ENCODE measurements at places on chromosomes 2 and 18.

- no peak for DNase-seq
These were observed 92.2 kb upstream of the SETBP1 start for GRCh38 chr18:44588508-44588907.

GRCh38 chr2:227474410-227474809, 2.5 kb downstream of the AGFG1 start:
- no peak for DNase-seq

DNA sequence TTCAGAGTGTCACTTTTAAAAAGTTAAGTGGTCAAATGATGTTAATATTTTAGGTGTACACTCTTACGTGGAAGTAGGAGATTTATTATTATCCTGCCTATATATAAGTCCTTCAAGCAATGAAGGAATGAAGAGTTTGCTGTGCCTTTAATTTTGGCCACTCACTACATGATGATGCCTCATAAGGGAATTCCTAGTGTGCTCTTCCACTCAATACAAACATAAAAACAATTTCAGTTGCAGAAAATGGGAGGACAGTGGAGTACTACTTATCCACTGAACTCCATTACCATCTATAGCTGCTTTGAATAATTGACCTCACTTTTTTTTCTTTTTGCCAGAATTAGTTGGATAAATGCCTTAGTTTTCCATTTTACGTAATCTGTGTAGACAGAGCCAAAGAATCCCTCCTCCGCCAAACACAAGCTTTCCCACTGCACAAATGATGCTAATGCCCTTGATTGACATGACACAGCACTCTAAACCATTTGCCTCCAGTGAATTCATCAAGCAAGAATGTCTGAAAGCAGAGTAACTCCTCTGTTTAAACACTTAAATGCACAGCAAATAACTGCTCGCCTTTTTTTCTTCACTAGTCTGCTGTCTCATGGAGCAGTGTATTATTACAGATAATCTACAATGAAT, 751.1 kb upstream of the FANCL start:
- DNase-seq = peak; percentile 7

GRCh38 chr2:226661789-226662545, 137.7 kb downstream of the IRS1 start:
- no peak for DNase-seq

GRCh38 chr2:133812826-133813617, 244.8 kb upstream of the NCKAP5 start:
- peak; percentile 10 for DNase-seq

DNA sequence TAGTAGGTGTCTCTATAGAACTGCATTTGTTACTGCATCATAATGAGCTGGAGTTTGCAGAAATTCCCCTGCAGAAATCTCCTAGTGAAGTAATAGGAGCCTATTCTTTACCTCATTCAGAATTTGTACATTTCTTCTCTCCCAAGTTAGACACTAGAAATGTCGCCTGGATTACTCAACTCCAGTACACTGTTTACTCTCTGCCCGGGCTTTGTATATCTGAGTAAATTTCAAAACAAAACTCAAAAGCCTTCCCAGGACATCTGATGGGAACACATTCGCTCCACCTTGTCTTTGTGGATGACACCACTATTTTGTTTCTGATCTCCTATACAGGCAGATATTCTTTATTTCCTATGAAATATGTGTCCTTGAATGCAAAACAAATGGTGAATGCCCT, 76.8 kb downstream of the POU3F3 start:
- DNase-seq = no peak

- DNase-seq = no peak
These were observed 63.7 kb upstream of the DNAJC10 start for GRCh38 chr2:182652326-182652725.

GRCh38 chr2:142965443-142965842, 88.0 kb downstream of the KYNU start:
- DNase-seq = no peak

DNA sequence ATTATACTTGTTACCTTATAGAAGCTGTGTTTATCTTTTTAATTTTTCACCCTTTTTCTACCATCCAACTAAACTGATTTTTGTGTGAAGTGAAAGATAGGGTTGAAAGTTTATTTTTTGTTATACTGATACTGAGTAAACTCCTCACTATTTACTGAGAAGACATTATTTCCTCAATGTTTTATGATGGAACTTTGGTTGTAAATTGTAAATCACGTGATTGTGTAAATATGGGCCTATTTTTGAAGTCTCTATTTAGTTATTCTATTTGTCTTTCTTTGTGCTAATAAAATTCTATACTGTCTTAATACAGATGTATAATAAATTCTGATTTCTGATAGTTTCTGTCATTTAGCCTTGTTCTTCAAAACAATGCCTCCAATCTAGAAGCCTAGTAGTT, 697.2 kb upstream of the SLC8A1 start:
- no peak for DNase-seq

GRCh38 chr2:205882806-205883425, 200.6 kb downstream of the NRP2 start:
- DNase-seq = no peak

- no peak for DNase-seq
These were observed 44.6 kb downstream of the LONRF2 start for GRCh38 chr2:100277540-100278207.

DNA sequence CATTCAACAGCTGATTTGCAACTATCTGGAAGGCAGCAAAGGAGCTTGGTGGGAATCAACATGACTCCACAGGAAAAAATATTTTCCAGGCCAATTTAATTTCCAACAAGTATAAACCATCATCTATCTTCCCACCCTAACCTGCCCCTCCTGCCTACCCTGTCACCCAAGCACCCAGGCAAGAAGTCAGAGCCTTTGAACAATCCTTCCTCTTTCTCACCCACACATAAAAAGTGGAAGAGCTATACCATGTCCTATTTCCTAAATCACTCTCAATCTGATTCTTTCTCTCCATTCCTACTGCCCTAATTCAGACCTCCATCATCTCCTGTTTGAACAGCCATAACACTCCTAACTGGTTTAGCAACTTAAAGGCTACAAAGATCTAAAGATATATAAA, 12.7 kb downstream of the SPIRE1 start:
- DNase-seq = no peak

GRCh38 chr18:32446780-32447179, 23.9 kb downstream of the GAREM1 start:
- DNase-seq = no peak

DNA sequence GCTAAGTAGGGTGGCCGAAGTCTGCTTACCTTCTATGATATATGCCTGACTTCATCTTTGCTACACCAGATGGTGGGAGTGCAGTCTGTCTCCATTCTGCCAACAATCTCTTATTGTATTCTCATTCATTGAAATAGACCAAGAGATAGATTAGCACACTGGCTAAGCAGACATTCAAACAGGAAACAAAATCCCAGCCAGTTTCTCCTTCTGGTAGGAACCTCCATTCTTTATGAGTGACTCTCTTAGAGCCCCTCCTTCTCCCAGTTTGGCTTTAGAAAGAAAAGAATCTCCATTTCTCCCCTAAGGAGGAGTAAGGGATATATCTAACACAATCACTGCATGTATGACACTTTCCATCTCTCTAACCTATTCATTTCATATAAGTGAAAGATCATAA, 118.9 kb upstream of the COL5A2 start:
- DNase-seq = no peak

DNA sequence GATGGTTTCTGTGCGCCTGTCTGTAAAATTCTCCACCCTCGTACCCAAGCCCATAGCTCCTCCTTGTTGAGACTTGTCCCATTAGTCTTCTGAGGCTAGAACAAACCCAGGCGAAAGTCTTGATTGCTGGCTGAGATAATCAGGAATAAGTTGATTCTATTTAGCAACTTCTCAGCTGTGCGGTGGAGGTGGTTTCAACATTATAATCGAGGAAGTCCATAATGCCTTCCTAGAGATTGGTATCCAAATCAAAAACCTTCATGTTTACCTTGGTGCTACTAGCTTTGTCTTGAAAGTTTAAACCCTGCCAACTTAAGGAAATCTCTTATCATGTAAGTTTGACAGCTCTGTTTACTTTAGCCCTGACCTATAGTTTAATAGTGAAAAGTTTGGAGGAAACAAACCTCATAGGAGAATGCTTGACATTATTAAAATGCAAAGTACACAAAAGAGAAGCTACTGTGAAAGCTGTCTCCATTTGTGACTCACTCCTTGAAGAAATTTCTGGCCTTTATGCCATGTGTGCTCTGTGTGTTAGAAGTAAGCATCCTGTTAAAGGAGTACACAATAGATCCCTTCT, 36.6 kb upstream of the DSC1 start:
- no peak for DNase-seq

GRCh38 chr2:25252291-25253152, 84.1 kb upstream of the POMC start:
- DNase-seq = no peak

- no peak for DNase-seq
These were observed 43.5 kb downstream of the CRIM1 start for GRCh38 chr2:36399050-36399449.
